ENCODE measurements at places on chromosomes 1 and 21.
A peak's percentile ranks its signal among the peaks of the same experiment; 100 is the strongest.

DNA sequence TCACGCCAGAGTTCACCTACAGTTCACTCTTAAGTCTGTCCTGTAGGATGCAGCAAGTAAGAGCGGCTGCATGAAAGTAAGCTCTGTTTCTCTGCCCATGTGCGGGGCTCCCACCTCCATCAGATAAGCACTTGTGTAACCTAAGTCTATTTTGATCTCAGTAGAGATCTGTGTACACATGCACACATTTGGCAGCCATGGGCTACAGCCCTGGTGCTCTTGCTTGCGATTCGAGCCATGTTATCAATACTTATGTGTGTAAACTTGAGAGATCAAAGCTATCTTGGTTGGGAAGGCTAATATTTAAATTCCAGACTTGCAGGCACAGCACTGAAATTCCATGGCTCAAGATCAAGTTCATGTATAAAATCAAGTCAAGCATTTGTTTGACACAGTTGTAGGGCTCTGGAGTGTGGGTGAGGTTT, 244.7 kb upstream of the FGGY start:
- DNase-seq = no peak

DNA sequence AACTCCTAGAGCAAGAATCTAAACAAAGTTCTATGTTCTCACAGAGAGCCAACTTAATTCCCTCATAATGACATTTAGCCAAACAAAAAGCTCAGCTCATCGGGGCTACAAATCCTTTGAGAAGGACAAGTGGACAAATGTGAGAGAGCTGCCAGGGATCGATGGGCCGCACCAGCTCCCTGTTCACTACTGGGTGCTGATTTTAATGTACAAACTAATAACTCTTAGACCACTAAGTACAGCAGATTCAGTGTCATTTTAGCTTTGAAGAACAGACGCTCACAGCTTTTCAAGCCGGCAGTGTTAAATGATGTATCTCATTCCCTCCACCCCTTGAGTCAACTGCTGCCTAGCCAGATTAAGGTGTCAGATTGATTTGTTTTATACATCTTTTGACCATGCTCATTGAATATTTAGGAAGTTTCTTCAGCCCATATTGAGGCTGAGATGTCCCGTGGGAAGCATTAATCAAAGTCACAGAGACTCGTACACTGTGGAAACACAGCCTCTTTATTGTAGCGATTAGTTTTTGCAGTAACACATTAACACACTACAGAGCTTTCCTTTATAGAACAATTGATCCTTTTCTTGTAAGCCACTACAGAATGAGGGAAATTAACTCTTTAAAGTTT, 21.1 kb downstream of the PROX1 start:
- no peak for DNase-seq

GRCh38 chr1:117753652-117754051, 147.8 kb downstream of the TENT5C start:
- no peak for DNase-seq

- DNase-seq = no peak
Measured at GRCh38 chr1:12232221-12232620, 2.4 kb downstream of the VPS13D start.

- DNase-seq = no peak
Measured at GRCh38 chr1:171017426-171017825, 73.3 kb upstream of the FMO3 start.

- no peak for DNase-seq
Measured at GRCh38 chr1:58854576-58854975, 70.7 kb upstream of the JUN start.

- no peak for DNase-seq
Measured at GRCh38 chr1:93722081-93723031, 40.7 kb upstream of the BCAR3 start.

- peak; percentile 56 for DNase-seq
Measured at GRCh38 chr1:66335859-66336640, 197.9 kb upstream of the SGIP1 start.

GRCh38 chr1:115771094-115771846, 2.8 kb upstream of the CASQ2 start:
- DNase-seq = no peak

GRCh38 chr1:168031627-168032026, 94.8 kb upstream of the MPC2 start:
- DNase-seq = no peak

- DNase-seq = no peak
Measured at GRCh38 chr1:223691121-223691520, 21.2 kb upstream of the CAPN2 start.

GRCh38 chr21:29909571-29909970, 30.2 kb downstream of the GRIK1 start:
- no peak for DNase-seq

DNA sequence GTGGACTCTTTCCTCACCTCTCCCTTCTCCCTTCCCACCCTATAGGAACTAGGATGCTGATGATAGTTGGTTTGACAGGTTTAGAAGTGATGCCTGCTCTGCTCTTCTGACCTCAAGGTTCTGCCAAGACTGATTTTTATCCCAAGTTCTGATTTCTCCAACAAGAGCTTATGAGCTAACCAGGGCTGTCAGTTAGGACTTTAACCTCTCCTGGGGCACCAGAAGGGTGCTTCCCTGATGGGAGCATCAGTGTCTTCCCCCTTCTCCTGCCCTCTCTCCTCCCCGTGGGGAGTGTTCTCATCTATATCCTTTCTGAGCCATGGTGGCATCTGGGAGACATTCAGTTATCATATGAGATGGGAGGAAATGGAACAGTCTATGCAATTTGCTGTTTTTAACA, 44.0 kb downstream of the ATP2B4 start:
- DNase-seq = no peak

GRCh38 chr1:54357967-54358366, 48.2 kb downstream of the SSBP3 start:
- no peak for DNase-seq

- DNase-seq = no peak
Measured at GRCh38 chr1:158147869-158148268, 32.8 kb upstream of the CD1D start.

DNA sequence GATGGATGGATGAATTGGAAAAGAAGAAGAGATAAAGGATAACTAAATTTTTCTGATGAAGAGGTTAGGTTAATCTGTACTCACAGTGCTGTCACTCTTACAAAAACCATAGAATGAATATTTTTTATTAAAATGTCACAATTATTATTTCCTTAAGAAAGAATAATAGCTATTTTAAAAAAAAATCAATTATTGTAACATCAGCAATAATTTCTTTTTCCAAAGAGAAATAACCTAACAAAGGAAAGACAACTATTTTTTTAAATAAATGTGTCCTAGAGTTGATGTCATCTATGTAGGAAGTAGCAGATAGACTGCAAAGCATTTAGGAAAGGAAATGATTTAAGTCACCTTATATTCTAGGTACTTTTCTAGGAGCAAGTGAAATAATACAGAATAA, 33.6 kb upstream of the PLPPR4 start:
- no peak for DNase-seq

DNA sequence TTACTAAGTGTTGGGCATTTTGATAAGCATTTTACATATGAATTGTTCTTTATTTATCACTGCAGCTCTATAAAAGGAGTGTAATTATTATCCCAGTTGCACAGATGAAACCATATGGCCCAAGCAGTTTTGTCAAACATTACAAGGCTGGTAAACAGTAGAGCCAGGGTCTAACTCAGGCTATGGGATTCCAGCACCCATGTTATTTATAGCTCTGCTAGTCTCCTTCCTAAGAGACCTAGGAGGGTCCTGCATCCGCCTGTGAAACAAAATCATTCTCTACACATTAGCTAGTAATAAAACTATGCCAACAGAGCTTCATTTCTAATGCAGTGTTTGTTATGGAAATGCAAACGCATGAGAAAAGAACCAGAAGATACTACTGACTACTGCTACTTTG, 58.6 kb downstream of the IL23R start:
- DNase-seq = no peak

- DNase-seq = no peak
Measured at GRCh38 chr1:159140474-159140873, 30.9 kb upstream of the CADM3 start.

GRCh38 chr1:241531195-241532161, 700 bp upstream of the KMO start:
- no peak for DNase-seq

- DNase-seq = no peak
Measured at GRCh38 chr1:229648406-229648805, 22.4 kb downstream of the URB2 start.

DNA sequence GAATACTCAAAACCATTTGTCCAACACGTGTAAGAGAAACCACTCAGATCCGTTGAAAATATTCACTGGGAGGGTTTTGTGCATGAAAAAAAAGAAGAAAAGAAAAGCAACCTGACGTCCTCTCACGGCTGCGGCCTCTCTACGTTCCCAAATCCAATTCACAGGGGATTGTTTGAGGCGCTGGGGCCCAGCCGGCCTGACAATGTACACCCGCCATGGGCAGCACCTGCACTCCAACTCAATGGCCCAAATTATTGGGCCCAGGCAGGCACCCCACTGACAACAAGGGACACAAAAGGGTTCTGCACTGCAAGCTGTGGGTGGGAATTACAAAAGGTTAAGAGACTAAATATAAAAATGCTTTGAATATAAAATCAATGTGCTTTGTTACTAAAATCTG, 41.5 kb downstream of the MORN1 start:
- DNase-seq = no peak

- DNase-seq = peak; percentile 86
Measured at GRCh38 chr21:39388038-39388810, 39.3 kb upstream of the HMGN1 start.

DNA sequence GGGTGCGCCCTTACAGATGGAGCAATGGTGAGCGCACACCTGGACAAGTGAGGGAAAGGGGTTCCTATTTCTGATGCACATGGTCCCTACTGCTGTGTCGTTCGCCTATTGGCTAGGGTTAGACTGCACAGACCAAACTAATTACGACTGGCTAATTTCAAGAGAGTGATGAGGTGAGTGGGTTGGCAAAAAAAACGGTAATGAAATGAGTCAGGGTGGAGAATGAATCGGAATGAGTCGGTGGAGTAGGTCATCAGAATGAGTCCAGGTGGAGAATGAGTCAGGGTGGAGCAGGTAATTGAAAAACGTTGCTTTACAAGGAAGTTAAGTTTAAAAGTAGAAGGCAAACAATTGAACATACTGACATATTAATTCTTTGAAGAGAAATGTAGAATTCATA, 79.8 kb downstream of the WDR4 start:
- no peak for DNase-seq

DNA sequence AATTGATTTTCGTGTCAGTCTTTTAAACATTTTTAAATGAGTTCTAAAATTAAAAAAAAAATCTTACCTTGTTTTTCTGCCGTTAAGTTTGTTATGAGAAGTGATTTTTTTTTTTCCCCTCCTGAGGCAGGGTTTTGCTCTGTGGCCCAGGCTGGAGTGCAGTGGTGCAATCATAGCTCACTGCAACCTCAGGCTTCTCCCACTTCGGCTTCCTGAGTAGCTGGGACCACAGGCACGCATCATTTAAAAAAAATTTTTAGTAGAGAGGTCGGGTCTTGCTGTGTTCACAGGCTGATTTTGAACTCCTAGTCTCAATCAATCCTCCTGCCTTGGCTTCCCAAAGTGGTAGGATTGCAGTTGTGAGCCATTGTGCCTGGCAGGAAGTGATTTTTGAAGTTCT, 41.1 kb downstream of the MTR start:
- no peak for DNase-seq

DNA sequence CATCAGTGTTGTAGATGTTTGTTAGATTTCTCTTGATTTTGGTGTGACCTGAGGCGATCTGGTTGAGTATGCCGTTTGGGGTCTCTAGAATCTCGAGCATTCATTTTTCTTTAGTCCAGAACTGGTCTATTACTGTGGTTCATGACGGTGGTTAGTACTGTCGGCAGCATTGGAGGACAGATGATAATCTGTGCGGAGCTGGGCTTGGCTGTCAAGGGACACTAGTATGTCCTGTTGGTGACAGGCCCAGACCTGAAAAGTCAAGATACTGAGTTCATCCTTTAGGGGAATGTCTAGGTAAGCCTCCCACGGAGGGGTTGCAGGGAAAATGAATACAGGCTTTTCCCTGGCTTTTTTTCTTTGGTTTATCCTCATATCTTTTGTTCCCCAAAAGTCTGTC, 59.8 kb downstream of the PEX14 start:
- no peak for DNase-seq

GRCh38 chr1:59484096-59484495, 187.2 kb downstream of the FGGY start:
- DNase-seq = no peak

DNA sequence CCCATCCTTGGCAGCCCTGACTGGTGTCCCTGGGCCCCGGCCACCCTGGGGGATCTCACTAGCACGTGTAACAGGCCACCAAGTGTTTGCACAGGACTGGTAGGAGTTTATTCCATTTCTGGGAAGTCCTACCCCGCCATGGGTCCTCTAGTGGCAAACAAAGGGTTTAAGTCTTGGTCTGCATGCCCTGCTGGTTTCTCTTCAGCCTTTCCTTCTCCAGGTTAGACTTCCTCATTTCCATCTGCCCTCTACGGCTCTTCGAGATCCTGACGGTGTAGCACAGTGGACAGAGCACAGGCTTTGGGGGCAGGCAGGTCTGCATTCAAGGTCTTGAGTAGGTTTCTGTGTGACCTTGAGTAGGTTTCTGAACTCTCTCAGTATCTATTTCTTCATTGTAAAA, 2.8 kb downstream of the AGTRAP start:
- DNase-seq = no peak

GRCh38 chr1:206108635-206109034, 8.6 kb downstream of the AVPR1B start:
- no peak for DNase-seq

DNA sequence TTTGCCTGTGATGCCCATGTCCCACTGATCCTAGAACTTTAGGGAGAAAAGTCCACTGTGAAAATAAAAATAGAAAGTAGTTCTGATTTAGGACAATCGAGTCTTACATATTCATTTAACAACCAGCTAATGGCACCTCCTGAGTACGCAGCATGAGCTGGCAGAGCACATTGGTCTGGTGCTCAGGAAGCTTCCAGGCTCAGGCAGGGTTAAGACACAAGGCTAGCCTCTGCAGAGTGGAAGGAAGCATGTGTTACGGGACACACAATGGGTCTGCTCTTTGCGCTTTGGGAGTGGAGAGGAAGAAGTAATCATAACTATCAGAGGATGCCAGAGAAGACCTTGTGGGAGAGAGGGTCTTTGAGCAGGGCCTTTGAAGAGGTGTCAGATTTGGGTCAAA, 4.2 kb upstream of the KLHDC8A start:
- no peak for DNase-seq

DNA sequence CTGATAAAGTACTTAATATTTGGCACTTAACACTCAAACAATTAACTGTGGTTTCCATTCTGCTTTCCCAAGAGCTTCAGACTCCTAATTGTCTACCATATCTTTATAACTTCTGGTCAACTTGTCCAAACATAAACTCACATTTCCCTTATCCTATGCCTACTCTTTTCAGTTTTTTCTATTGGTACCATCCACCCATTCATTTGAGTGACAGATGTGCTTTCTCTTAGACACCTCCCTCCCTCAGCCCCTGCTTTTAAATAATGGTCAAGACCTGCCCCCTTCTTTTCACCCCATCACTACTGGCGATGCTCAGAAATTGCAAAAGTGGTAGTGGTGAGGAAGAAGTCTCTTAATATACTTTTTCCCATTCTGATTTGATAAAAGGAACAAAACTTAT, 5.5 kb downstream of the SLC16A4 start:
- DNase-seq = no peak

Measured in activated T-helper 9 cell treated with anti-CD3 and anti-CD28 coated beads, Interleukin-2, amount 50 U/mL, for 16 hours (primary cell).